ENCODE measurements at places on chromosomes 16 and 17. TPM values are rescaled to one million over a fixed set of nuclear protein-coding genes. Genes with fewer than 3 reads are reported as not detected.
A peak's percentile ranks its signal among the peaks of the same experiment; 100 is the strongest.

The CCL5 gene
- not detected for total RNA-seq

GRCh38 chr17:4635823-4636375, 5.6 kb downstream of the ALOX15 start:
- DNase-seq = no peak

GRCh38 chr17:35548978-35549377, 11.5 kb upstream of the SLFN12L start:
- DNase-seq = no peak

DNA sequence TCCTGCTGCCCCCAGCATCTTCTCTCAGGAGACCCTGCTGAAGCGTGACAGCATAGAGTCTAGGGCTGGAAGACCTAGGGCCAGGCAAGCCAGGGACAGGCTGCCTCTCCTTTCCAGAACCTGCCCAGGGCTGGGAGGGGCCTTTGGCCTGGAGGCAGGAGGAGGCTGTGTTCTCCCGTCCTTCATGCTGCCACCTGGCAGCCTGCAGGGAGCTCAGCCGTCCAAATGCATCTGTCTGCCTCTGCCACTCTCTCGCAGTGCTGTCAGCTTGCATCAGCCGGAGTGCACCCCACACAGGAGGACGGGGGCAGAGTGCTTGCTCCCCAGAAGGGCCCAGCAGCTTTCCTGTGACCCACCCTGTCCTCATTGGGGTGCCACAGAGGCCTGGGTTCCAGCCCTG, 31.3 kb downstream of the ARHGAP23 start:
- no peak for DNase-seq

GRCh38 chr17:83125515-83126274, 46.3 kb downstream of the METRNL start:
- peak; percentile 51 for DNase-seq

GRCh38 chr16:1163567-1164055, 10.7 kb downstream of the CACNA1H start:
- DNase-seq = peak; percentile 85

The CLEC3A gene
- total RNA-seq = not detected

- no peak for DNase-seq
Observed at GRCh38 chr17:57432507-57433277, 176.4 kb downstream of the MSI2 start.

DNA sequence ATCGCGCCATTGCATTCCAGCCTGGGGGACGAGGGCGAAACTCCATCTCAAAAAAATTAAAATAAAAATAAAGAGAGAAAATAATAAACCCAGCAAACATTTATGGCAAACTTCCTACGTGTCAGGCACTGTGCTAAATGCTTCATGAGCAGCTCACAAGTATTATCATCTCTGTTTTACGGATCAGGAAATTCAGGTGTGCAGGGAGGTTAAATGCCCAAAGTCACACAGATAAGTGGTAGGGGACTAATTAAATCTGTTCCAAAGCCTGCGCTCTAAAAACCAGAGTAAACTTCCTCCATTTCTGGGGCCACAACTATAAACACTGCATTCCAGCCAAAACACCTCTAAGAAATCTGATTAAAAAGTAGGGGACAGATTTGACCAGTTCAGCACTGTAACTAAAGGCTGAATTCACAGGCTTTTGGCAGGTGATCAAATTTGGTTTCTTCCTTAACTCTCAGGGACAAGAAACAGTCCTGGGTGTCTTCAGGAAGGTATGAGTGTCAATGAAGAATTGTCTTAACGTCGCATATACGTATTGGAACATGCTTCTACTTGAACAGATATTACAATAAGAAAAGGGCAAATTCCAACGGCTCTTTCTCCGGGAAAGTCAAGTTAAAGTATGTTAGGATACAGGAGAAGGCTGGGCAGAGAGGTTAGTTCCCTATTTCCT, 996 bp downstream of the STRADA start:
- DNase-seq = peak; percentile 21

GRCh38 chr16:27118526-27118925, 51.8 kb downstream of the C16orf82 start:
- no peak for DNase-seq

- DNase-seq = no peak
Observed at GRCh38 chr17:43814026-43814425, 18.9 kb downstream of the MPP3 start.

DNA sequence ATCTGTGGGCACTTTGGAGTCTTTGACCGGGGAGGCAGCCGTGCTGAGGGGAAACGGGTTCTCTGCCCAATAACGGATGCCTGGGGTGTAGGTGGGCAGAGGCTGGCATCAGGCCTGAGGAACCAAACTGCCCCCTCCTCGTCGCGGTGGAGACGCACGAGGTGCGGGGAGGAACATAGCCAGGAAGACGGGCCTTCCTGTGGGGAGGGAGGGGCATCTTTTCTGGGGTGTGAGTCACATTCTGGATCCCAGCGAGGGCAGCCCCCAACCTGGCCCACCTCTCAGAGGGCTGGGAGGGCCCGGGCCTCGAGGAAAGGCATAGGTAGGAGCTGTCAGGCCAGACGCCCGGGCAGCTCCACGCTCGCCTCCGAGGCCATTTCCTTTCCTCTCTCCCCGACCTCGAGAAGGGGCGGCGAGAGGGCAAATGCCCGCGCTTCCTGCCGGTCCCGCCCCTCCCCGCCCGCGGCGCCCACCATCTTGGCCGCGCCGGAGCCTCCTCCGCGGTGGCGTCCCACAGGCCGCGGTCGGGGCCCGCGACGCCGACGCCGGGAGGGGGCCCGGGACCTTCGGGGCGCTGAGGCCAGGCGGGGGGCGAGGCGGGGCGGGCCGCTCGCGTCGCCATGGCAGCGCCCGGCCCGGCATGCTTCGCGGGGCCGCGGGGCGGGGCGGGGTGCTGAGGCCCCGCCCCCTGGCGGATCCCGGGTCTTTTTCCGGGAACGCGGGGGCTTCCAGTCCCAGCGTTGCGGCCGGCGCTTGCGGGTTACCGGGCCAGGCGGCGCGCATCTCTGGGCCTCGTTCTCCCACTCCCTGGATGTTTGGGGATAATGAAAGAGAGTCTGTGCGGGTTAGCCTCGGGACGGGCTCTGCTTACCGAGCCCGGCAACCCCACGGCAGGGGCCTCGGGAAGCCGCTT, 13.2 kb downstream of the RAI1 start:
- DNase-seq = peak; percentile 79

DNA sequence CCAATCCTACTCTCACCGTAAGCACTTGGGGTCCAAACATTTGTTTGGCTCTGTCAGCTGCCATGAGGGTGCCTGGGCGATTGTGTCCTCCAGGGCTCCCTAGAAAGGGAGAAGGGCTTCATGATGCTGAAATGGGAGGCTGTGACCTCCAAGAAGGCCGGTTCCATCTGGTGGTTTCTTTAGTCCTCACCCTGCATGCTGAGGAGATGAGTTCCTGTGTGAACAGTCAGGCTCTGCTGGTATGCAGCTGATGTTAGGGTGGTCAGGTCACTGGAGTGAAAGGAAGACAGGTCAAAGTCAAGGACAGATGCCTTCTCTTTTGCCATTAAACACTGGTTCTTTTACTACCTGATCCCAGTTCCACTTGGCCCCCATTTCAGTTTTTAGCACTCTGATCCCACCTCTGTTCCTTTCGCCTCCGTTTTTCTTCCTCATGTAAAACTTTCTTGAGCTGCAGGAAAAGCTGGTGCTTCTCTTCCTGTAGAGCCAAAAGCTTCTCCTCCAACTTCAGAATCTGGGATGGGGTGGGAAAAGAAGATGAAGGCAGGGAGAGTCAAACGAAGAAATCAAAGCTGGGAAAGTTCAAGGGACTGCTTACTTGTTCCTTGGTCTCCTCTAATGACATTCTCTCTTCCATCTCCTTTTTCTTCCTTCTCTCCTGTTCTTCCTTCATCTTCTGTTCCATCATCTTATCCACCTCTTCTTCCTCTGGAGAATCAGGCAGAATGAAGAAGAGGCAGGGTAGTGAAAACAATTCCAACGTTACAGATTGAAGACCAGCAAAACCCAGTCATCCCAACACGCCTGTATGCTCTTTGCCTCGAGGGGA, 1.1 kb downstream of the GPS2 start:
- peak; percentile 26 for DNase-seq

The GAS2L2 gene
- not detected for total RNA-seq

The TBC1D10B gene
- 55.6 TPM for total RNA-seq

The GINS2 gene
- 67.4 TPM for total RNA-seq

The CPHXL2 gene
- not detected for total RNA-seq

The CENPT gene
- 25.5 TPM for total RNA-seq

GRCh38 chr16:70714581-70715054, 28.8 kb upstream of the MTSS2 start:
- DNase-seq = no peak

GRCh38 chr17:71111460-71111859, 942.1 kb downstream of the KCNJ2 start:
- no peak for DNase-seq

The ALOX12 gene
- total RNA-seq = not detected

The TBC1D3 gene
- not detected for total RNA-seq

- DNase-seq = no peak
Observed at GRCh38 chr17:12637745-12638651, 27.7 kb upstream of the MYOCD start.

The CASKIN2 gene
- 8.4 TPM for total RNA-seq

The ZNF750 gene
- total RNA-seq = not detected

The TMEM88 gene
- not detected for total RNA-seq

DNA sequence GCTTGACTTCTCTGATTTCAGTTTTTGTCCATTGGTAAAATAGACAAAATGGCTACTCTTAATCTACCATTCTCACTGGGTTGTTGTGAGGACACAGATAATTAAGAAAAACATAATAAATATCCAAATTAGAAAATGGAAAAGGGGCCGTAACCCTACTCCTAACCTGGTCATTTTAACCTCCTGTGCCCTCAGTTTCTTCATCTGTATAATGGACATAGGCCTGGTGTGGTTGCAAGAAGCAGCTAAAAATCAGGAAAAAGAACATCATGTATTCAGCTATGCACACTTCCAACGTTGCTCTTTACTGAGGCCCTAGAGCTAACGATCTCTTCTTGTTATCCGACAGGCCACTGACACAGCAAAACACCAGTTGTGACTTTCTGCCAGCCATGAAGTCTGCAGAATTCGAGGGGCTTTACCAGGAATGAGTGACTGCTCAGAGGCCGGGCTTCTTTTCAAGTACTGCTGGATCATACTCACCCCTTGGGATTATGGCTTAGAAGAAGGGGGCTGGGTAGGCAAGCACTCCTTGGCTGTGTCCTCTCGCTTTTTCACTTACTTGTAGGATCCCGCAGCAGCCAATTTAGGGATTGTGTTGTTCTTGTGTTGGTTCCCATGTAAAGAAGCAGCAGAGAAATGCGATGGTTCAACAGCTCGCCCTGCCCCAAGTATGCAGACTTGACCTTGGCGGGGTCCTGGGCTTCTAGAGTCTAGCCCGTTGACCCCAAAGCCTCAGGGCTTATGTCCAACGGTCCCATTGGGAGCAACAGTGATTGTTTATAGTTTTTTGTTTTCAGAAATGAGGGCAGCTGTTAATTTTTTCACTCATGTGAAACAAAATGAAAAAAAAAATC, 20.9 kb downstream of the LDAF1 start:
- no peak for DNase-seq

The MT4 gene
- not detected for total RNA-seq

DNA sequence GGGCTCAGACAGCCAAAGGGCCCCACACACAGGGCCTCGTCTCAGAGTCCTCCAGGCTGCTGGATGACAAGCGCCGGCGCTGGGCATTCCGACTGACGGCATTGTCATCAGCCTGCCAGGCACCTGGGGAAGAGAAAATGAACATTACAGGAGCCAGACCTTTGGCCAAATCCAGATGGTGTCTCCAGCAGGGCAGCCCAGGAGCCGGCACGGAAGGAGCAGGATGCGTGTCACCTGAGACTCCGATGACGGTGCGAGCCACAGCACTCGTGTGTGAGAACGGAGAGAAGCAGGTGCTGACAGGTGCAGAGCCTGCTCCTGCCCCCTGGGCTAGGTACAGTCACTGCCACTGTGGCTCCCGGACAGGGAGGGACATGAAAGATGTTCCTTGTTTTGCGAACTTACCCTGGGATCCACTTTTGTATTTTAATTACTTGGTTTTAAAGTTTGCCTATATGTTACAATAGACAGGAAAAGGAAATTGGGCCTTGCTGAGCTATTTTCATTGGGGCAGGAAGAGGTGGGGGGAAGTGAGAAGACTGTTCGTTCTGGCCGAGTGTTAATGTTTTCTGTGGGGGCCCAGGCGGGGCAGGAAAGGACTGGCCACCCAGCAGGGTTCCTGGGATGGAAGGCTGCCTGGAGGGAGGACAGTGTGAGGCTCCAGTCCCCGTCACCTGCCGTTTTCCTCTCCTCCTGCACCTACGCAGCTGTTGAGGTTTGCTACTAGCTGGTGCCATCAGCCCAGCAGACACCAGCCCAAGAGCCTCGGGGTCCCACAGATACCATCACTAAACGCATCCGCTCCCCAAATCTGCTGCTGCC, 4.4 kb upstream of the FOXJ1 start:
- DNase-seq = no peak

The GP1BA gene
- 0.17 TPM for total RNA-seq

The HOXB2 gene
- total RNA-seq = 30.6 TPM

The SLC5A10 gene
- total RNA-seq = 0.22 TPM

DNA sequence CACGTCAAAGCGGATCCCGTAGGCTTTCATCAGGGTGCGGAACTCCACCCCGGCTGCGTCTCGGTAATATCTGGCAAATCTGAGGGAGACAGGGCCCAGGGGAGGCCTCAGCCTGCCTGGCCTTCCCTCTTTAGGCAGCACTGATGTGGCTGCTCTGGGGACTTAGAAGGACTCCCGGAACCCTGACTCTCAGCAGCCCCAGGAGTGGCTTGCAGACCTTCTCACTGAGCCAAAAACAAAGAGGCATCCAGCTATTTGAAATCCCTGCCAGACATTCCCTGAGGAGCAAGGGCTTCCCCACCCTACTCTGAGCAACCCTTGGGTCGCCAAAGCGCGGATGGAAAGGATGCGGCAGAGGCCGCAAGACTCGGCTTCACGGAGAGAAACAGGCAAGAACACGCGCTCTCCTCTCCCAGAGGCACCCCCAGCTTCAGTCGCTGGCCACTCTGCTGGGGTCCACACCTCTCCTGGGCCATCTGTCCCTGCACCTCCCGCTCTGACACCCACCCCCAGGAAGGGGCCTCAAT, 7.9 kb downstream of the P2RX5 start:
- DNase-seq = no peak

The VPS25 gene
- 174 TPM for total RNA-seq
